Gastroesophageal sphincter (tissue), 4 donors: ENCODE measurements at places on chromosomes 12 and 14. TPM values are rescaled to one million over a fixed set of nuclear protein-coding genes. Genes with fewer than 3 reads are reported as not detected.

GRCh38 chr14:99224948-99225347 is 47.0 kb downstream of the BCL11B start:
- no peak for ATAC-seq

DNA sequence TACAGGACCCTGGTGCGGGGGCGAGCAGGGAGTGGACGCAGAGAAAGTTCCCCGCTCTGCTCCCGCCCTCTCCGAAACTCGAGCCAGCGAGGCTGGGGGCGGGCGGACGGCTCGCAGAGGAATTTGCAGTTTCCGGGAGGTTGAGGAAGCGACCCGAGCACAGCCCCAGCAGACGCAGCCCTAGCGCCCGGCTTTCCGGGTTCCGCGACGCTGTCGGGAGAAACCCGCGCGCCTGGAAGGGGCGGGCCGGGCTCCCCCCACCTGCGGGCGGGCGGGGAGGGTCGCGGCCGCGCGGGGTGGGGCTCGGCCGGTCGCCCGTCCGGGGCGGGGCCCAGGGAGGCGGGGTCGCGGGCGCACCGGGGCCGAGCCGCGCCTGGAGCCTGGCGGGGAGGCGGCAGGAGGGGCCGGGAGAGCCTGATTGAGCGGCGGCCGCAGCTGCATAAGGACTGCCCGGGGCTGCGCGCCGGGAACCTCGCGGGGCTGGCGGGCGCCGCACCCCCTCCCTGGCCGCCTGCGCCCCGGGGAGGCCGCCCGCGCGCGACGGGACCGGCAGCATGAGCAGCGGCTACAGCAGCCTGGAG is at the start of gene RASSF3:
RASSF3 (plus strand) TSS at position 417 of the 581 bp plus-strand sequence; CDS start at position 555, 138 bp downstream.
- ATAC-seq, result peak; percentile 88

- no peak for ATAC-seq
Observed at GRCh38 chr14:29462321-29462720, 465.3 kb downstream of the PRKD1 start.

- ATAC-seq, result no peak
Observed at GRCh38 chr14:77372304-77372841, 4.5 kb downstream of the TMED8 start.

MAP1LC3B2 gene
- 1.1 TPM for total RNA-seq

VCPKMT gene
- 7.3 TPM for total RNA-seq

DNA sequence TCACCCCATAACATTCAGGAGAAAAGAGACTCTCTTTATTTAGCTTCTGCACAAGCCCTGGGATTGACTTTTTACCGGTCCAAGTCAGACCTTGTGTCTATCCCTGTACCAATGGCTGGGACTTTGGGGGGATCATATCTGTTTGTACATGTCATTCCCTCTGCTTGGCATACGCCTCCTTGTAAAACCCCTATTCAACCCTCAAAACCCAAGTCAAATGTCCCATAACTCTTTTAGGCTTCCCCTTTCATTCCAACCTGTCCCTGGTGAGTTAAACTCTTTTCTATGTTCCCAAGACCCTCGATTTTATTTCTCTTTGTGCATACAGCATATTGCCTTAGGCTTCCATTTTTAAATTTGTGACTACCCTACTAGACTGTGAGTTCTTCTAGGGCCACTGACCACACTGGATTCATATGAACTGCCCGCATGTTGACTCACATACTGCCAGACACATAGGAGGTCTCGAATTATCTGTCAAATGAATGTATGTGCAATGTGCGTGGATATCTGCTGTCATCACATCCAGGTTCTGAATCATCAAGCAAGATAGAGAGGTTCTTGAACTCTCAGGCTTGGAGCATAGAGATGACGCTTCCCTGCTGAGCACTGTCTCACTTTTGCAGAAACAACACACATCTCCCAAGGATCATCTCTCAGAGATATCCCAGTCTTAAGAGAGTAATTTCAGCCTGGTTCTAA is 548.6 kb upstream of the TBX3 start:
- ATAC-seq, result no peak

A2M gene
- total RNA-seq, result 268 TPM

ABHD12B gene
- not detected for total RNA-seq

GRCh38 chr12:25876383-25877045 is 82.0 kb upstream of the RASSF8 start:
- no peak for ATAC-seq

GPR68 gene
- 3.6 TPM for total RNA-seq

NR1H4 gene
- not detected for total RNA-seq

DNA sequence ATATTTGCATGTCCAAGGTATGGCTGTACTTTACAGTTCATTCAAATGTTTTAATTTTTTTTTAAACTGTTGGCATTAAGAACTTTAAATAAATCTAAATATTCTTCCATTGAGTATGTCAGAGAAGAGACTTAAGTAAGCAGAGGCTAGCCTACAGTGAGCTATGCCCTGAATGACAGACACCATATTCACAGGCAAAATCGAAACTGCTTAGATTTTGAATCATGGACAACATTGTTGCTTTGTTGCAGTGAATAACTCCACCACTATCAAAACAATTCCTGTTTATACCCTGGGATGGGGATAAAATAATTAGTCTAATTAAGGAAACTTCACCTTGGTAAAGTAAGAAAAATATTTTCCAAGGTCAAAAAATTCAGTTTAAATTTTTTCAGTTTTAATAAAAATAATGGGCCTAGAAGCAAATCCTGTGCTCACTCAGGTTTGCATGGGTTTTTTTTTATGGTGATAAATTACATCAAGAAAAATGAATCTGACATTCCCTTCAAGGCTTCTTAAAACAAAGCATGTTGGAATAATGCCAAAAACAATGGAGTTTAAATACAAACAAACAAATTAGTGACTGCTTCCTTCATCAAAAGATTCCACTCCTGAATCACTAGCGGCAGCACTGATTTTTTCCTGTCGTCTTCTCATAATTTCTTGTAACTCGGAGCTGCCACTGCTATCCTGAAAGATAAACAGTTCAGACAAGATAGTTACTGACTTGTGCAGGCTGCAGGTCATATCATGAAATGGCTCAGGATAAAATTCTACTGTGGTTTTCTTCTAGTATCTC is 168.2 kb downstream of the EPS8 start:
- ATAC-seq, result no peak

- ATAC-seq, result peak; percentile 19
Observed at GRCh38 chr14:93857500-93858283, 69.4 kb upstream of the PRIMA1 start.

TESPA1 gene
- 3.2 TPM for total RNA-seq

GRCh38 chr12:50050410-50051098 is 6.8 kb upstream of the ASIC1 start:
- peak; percentile 89 for ATAC-seq

GRCh38 chr12:95674631-95675030 is 115.9 kb downstream of the NTN4 start:
- ATAC-seq, result no peak

GRCh38 chr14:104704252-104704651 is 14.8 kb downstream of the INF2 start:
- no peak for ATAC-seq

NPAS3 gene
- total RNA-seq, result 2.0 TPM

DNA sequence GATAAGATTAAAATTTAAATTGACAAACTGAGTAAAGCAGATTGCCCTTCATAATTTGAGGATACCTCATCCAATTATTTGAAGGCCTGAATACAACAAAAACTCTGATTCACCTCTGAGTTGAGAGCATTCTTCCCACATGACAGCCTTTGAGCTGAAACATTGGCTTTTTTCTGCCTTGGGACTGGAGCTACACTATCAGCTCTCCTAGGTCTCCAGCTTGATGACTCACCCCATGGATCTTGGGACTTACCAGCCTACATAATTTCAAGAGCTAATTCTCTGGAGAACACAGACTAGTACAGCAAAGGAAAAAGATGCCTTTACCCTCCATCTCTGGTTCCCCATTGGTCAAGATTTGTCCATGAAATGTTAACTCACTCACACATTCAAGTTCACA is 555.1 kb downstream of the FOXG1 start:
- no peak for ATAC-seq

KRT85 gene
- not detected for total RNA-seq

DNA sequence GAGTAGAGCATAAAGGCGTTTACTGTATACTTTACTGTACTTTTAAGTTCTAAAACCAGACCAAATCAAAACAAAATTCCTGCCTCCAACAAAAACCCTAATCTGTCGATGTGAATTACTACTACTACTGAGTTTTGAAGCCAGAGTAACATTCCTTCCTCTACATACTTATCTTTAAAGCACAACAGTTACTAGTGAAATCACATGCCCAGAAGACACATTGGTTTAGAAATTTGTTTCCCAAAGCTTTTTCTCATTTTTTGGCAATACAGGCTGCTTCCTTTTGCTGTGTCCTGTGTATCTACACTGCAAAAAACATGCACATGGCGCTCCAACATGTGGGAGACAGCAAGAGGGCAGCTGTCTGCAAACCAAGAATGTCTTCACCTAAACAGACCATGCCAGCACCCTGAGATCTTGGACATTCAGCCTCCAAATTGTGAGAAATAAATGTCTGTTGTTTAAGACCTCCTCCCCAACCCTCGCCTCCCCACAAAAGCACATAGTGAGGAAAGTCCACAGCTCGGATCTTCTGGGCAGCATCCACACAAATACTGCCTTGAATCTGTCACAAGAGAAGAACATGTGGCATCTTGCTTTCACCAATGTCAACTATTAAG is 21.1 kb downstream of the SETD3 start:
- ATAC-seq, result no peak

DNA sequence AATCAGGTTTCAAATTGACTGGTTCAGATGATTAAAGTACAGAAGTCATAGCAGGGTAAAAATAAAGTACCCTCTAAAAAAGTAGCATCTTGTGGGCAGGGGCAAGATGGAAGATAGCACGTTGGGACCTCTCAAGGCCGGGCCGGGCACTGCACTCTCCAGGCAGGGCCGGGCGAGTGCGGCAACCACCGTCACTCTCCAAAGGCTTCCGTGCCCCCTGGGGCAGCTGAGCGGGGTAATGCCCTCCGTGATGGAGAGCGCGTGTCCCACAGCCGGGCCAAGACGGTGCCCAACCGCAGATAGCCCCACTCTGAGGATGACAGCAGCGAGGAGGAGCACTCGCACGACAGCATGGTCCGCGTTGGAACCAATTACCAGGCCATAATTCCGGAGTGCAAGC is 8.6 kb upstream of the PLXNC1 start:
- no peak for ATAC-seq

SERPINA9 gene
- not detected for total RNA-seq

DNA sequence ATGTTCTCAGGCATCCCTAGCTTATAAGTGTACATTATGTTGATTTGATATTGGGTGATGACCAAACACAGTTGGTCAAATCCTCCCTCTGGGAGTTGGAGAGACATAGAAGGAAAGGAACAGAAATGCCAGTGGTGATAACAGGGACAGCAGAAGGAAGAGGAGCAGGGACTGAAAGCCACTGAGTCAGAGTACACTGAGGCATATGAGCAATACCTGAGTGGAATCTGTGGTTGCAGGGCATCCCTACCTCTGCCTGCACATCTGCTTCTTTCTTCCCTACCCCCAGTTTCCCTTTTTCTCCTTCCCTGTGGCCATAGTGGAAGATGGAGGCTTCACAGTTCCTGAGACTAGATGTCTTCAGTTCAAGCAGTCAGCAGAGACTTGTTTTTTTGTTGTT is 44.9 kb downstream of the BICD1 start:
- ATAC-seq, result no peak

DNA sequence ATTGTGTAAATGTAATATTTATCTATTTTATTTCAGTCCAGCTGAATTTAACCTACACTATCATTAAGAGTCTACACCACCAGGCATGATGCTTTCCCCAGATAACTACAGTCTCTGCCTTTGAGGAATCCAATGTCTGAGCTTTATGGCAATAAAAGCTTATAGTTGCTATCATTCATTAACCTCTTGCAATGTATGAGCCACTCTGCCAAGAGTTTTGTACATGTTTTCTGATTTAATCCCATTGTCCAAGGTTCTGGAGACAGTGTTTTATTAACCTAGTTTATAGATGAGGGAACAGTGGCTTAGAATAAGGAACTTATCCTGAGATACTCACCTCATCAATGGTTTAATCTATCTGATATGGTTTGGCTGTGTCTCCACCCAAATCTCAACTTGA is 17.1 kb upstream of the KITLG start:
- no peak for ATAC-seq

GRCh38 chr12:64633011-64633939 is 23.0 kb downstream of the RASSF3 start:
- ATAC-seq, result no peak

DNA sequence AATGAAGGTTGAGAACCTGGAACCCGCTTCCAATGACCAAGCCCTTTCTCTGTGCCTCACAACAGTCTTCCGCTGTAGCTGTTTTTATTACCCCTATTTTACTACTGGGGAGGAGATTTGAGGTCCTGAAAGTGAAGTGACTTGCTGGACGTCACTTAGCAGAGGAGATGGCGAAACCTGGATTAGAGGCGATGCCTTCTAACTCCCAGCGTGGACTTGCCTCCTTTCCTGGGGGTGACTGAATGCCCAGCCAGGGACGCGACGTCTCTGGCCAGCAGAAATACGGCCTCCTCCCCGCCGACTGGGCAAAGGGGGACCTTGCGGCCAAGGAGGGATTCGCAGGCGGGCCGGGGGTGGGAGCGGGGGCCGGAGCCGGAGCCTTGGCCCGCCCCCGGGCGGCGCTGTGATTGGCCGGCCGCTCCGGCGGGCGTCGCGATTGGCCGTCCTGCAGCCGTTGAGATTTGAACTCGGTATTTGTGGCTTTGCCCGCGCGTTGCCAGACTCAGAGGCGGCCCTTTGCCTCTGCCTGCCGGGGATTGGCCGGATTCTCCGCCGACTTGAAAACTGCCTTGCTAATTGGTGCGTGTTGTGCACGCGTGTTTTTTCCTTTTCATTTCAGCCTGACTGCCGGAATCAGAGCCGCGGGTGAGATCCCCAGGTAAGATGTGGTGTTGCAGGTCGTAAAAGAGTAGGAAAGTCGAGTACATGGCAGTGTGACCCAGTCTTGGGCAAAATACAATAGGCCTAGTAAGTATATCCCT is at the start of gene NCAPD2:
NCAPD2 (plus strand) TSS at position 606 of the 761 bp plus-strand sequence. CDS start 997 bp downstream, outside the sequence.
- ATAC-seq, result peak; percentile 96

NT5DC3 gene
- 64.5 TPM for total RNA-seq

EDDM3A gene
- not detected for total RNA-seq

KRT77 gene
- not detected for total RNA-seq

DNA sequence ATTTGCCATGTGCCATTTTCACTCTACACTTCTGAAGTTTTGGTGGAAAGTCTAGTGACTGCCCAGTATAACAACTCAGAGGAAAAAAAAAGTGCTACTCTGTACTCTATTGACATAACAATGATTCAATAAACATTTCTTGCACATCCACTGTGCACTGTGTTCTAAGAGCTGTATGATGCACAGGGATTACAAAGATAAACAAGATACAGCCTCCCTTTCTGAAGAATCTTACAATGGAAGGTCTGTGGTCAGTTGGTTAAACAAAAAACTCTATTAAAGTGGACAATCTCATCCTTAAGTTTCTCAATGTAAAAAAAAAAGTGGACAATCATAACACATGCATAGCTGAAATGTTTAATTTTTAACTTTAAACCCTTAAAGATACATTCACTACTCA is 105.7 kb upstream of the RASSF8 start:
- ATAC-seq, result no peak
